Subcutaneous preadipocyte (primary cell): ENCODE measurements at places on chromosomes 4 and X. TPM values are rescaled to one million over a fixed set of nuclear protein-coding genes. Genes with fewer than 3 reads are reported as not detected.

Gene RIBC1
- 0.59 and 0.73 TPM in 2 replicates for total RNA-seq

Gene SUV39H1
- total RNA-seq = 7.7 and 10.8 TPM in 2 replicates

Gene DIPK2B
- not detected in 2 replicates for total RNA-seq

Gene MAGEB10
- not detected in 2 replicates for total RNA-seq

Gene TMPRSS11B
- total RNA-seq = not detected in 2 replicates

Gene SH2D1A
- not detected in 2 replicates for total RNA-seq

Gene RRH
- not detected in 2 replicates for total RNA-seq

Gene ADH1A
- not detected in 2 replicates for total RNA-seq

Gene SUPT20HL1
- not detected in 2 replicates for total RNA-seq

Gene CXCL3
- total RNA-seq = 3.7 and 9.4 TPM in 2 replicates

Gene PLP1
- 1.1 and 1.2 TPM in 2 replicates for total RNA-seq

Gene PCSK1N
- 0.20 and 0.37 TPM in 2 replicates for total RNA-seq

Gene PAK3
- total RNA-seq = under 0.01 TPM in 2 replicates

Gene SH3TC1
- 2.2 and 4.8 TPM in 2 replicates for total RNA-seq
